ENCODE measurements at places on chromosomes 12 and 14. TPM values are rescaled to one million over a fixed set of nuclear protein-coding genes. Genes with fewer than 3 reads are reported as not detected.
A peak's percentile ranks its signal among the peaks of the same experiment; 100 is the strongest.

KERA gene
- total RNA-seq: not detected

PLEKHG7 gene
- total RNA-seq: not detected

COX6A1 gene
- total RNA-seq: 573 TPM

GRCh38 chr14:21654215-21654614 lies 580 bp downstream of the OR4E2 start:
- DNase-seq: no peak
- H3K36me3 ChIP-seq: no peaks in the 10 kb centered on the region
- H3K4me1 ChIP-seq: peaks cover 11% of the 10 kb centered on the region
- no peak overlapping the region for H3K27ac ChIP-seq
- H3K27me3 ChIP-seq: no peaks in the 10 kb centered on the region

GRCh38 chr14:92880351-92880750 lies 42.6 kb upstream of the CHGA start:
- peaks cover 4% of the 10 kb centered on the region for H3K27me3 ChIP-seq
- no peak overlapping the region for H3K27ac ChIP-seq
- no peaks in the 10 kb centered on the region for H3K36me3 ChIP-seq
- H3K4me1 ChIP-seq: peaks cover 22% of the 10 kb centered on the region
- H3K4me3 ChIP-seq: no peak overlapping the region
- DNase-seq: no peak

GRCh38 chr14:93114068-93114710 lies 1.5 kb downstream of the ITPK1 start:
- peaks cover 51% of the 10 kb centered on the region for H3K4me1 ChIP-seq
- H3K27me3 ChIP-seq: no peaks in the 10 kb centered on the region
- peak overlapping the region; percentile 86 for H3K4me3 ChIP-seq
- DNase-seq: no peak
- H3K36me3 ChIP-seq: no peaks in the 10 kb centered on the region
- peak overlapping the region; percentile 96 for H3K27ac ChIP-seq

DNA sequence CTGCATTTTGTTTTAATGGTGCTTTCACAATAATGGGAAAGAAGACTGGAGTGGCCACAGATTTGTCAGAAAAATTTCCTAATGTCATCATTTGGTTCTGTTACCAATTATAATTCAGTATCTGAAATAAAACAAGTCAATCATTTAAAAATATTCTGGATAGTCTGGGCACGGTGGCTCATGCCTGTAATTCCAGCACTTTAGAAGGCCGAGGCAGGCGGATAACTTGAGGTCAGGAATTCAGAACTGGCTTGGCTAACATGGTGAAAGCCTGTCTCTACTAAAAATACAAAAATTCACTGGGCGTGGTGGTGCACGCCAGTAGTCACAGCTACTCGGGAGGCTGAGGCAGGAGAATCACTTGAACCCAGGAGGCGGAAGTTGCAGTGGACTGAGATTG lies 4.0 kb upstream of the LIMA1 start:
- H3K36me3 ChIP-seq: peaks cover 3% of the 10 kb centered on the region
- DNase-seq: no peak
- H3K4me3 ChIP-seq: no peak overlapping the region
- H3K27ac ChIP-seq: no peak overlapping the region
- H3K4me1 ChIP-seq: peaks cover 7% of the 10 kb centered on the region

FGD4 gene
- total RNA-seq: 35.7 TPM

AHSA1 gene
- total RNA-seq: 137 TPM

DNA sequence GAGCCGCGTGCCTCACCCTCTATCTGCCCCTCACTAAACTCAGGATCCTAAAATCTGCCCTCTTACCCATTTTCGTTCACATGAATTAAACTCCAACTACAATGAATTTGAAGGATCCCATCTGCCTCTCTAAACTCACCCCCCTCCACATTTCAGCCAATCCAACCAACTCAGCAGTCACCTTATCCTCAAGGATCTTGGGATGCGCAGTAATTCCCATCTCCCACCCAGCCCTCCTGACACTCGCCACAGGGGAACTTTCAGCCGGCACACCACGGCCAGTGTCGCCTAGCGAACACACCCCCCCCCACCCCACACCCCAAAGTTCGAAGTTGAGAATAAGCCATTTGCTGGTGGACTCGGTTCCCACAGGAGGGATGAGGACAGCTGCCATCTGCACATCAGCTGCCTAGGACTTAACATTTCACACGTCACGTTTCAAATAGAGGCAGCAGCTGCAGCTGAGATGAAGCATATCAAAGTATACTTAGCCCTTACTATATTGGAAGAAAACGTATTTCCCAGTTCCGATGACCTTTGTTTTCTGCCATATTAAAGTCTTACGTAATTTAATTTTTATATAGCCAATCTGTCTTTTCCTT lies 8.7 kb upstream of the SELPLG start:
- no peak for DNase-seq
- H3K4me1 ChIP-seq: peaks cover 35% of the 10 kb centered on the region
- no peaks in the 10 kb centered on the region for H3K27me3 ChIP-seq
- peak overlapping the region; percentile 36 for H3K27ac ChIP-seq
- H3K36me3 ChIP-seq: peaks cover 21% of the 10 kb centered on the region
- H3K4me3 ChIP-seq: no peak overlapping the region

- no peaks in the 10 kb centered on the region for H3K36me3 ChIP-seq
- no peak overlapping the region for H3K27ac ChIP-seq
- H3K4me3 ChIP-seq: no peak overlapping the region
- H3K4me1 ChIP-seq: no peaks in the 10 kb centered on the region
Measured at GRCh38 chr12:121992059-121992879, 29.4 kb upstream of the BCL7A start.

GRCh38 chr14:97106609-97107008 lies 309.4 kb downstream of the VRK1 start:
- no peak for DNase-seq
- H3K27me3 ChIP-seq: no peaks in the 10 kb centered on the region
- H3K4me3 ChIP-seq: no peak overlapping the region
- H3K36me3 ChIP-seq: no peaks in the 10 kb centered on the region
- no peak overlapping the region for H3K27ac ChIP-seq

- no peaks in the 10 kb centered on the region for H3K27me3 ChIP-seq
- peak; percentile 64 for DNase-seq
- no peak overlapping the region for H3K4me3 ChIP-seq
- peaks cover 45% of the 10 kb centered on the region for H3K36me3 ChIP-seq
Measured at GRCh38 chr12:121009741-121010140, 6.5 kb downstream of the C12orf43 start.

CD163 gene
- total RNA-seq: 0.77 TPM

MYL2 gene
- not detected for total RNA-seq

GRCh38 chr12:57470286-57470969 lies 9.2 kb downstream of the ARHGAP9 start:
- peaks cover 45% of the 10 kb centered on the region for H3K27me3 ChIP-seq
- H3K27ac ChIP-seq: no peak overlapping the region
- no peak for DNase-seq
- peaks cover 7% of the 10 kb centered on the region for H3K4me1 ChIP-seq
- no peak overlapping the region for H3K4me3 ChIP-seq
- 0 out of 2 replicates have a peak, but pooled peaks cover 3% of the 10 kb centered on the region for H3K36me3 ChIP-seq

TMPRSS12 gene
- not detected for total RNA-seq

- no peaks in the 10 kb centered on the region for H3K36me3 ChIP-seq
- H3K4me1 ChIP-seq: peaks cover 13% of the 10 kb centered on the region
- H3K27ac ChIP-seq: no peak overlapping the region
Measured at GRCh38 chr12:99444859-99445316, 202.7 kb upstream of the GARIN6 start.

PCED1B gene
- total RNA-seq: 6.6 TPM

GRCh38 chr12:106150555-106150954 lies 11.8 kb upstream of the NUAK1 start:
- H3K27me3 ChIP-seq: no peaks in the 10 kb centered on the region
- peaks cover 13% of the 10 kb centered on the region for H3K4me1 ChIP-seq
- no peaks in the 10 kb centered on the region for H3K36me3 ChIP-seq
- DNase-seq: no peak

DNA sequence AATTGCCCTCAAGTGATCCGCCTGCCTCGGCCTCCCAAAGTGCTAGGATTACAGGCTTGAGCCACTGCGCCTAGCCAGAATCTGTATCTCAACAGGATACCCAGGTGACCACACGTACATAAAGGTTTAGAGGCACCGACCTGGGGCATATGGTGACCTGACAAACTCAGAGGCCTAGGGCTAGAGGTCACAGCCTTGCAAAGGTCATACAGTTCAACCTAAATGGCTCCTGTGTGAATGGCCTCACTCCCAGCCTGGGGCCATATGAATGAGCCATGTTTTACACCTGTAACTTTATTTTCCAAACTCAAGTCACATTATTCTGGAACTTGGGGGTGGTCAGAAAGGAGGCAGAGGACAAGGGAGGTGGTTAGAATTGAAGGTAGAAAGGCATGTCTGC lies 10.0 kb downstream of the STXBP6 start:
- DNase-seq: no peak
- peaks cover 22% of the 10 kb centered on the region for H3K4me1 ChIP-seq
- no peaks in the 10 kb centered on the region for H3K36me3 ChIP-seq
- H3K27ac ChIP-seq: no peak overlapping the region
- H3K4me3 ChIP-seq: no peak overlapping the region

GRCh38 chr14:65115615-65116014 lies 13.3 kb upstream of the MAX start:
- H3K27ac ChIP-seq: no peak overlapping the region
- no peak for DNase-seq
- peaks cover 2% of the 10 kb centered on the region for H3K4me1 ChIP-seq

DAO gene
- 0.17 TPM for total RNA-seq

AJUBA gene
- 35.8 TPM for total RNA-seq

C3AR1 gene
- not detected for total RNA-seq

DNA sequence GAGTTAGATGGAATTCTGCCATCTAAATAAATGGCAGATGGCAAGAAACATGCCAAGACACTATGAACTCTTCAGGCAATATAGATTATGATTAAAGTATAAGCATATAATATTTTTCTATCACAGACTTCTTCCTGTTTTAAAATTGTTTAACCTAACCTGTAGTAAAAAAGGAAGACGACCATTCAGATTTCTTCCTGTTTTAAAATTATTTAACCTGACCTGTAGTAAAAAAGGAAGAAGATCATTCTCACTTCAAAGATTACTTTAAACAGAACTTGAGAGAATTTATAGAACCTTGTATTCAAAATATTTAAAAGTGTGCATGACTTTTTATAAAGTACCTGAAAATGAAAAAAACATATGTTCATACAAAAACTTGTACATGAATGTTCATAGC lies 63.5 kb downstream of the RPS6KA5 start:
- H3K4me3 ChIP-seq: no peak overlapping the region
- no peak overlapping the region for H3K27ac ChIP-seq
- DNase-seq: no peak
- H3K36me3 ChIP-seq: no peaks in the 10 kb centered on the region
- H3K27me3 ChIP-seq: no peaks in the 10 kb centered on the region

GRCh38 chr14:53840444-53840843 lies 116.2 kb downstream of the BMP4 start:
- no peak overlapping the region for H3K27ac ChIP-seq
- peaks cover 12% of the 10 kb centered on the region for H3K36me3 ChIP-seq
- DNase-seq: no peak
- no peaks in the 10 kb centered on the region for H3K27me3 ChIP-seq
- no peaks in the 10 kb centered on the region for H3K4me1 ChIP-seq

DNA sequence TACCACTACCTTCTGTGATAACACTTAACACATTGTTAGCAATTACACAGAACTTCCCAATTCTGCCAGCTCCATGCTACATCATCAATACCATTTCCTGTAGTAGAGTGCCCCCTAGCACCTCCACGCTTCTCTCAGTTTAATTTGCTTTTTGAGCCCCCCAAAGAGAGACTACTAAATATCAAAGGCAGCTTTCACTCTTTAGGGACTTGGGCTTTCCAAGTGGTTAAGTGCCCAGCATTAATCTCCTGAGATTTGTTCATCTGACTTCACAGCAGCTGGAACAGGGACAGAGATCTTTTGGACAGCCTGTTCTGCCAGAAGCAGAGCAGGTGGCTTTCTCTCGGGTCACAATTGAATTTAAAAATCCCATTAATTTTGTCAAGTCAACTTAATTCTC lies 954.9 kb downstream of the DIO2 start:
- peaks cover 19% of the 10 kb centered on the region for H3K36me3 ChIP-seq
- H3K27me3 ChIP-seq: peaks cover 6% of the 10 kb centered on the region
- H3K27ac ChIP-seq: no peak overlapping the region

ACYP1 gene
- 23.0 TPM for total RNA-seq

HOXC13 gene
- total RNA-seq: not detected

BATF gene
- total RNA-seq: not detected

DNA sequence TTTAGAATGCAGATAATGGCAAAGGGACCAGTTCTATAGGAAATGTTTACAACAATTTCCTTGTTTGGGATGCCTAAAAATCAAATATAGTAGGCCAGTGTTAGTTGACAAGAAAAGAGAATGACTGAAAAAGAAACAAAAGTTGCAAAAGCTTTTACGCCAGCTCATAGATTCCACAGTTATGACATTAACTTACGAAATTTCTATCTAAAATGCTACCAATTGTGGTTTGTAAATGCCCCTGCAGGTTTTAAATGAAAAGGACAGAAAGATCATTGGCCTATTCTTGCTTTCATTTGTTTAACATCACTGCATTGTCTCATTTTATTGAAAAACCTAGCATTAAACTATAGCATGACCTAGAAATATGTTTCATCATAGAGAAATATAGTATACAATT lies 345.8 kb downstream of the CCDC91 start:
- H3K4me1 ChIP-seq: peaks cover 8% of the 10 kb centered on the region
- H3K27me3 ChIP-seq: no peaks in the 10 kb centered on the region
- H3K27ac ChIP-seq: no peak overlapping the region
- DNase-seq: no peak

DNA sequence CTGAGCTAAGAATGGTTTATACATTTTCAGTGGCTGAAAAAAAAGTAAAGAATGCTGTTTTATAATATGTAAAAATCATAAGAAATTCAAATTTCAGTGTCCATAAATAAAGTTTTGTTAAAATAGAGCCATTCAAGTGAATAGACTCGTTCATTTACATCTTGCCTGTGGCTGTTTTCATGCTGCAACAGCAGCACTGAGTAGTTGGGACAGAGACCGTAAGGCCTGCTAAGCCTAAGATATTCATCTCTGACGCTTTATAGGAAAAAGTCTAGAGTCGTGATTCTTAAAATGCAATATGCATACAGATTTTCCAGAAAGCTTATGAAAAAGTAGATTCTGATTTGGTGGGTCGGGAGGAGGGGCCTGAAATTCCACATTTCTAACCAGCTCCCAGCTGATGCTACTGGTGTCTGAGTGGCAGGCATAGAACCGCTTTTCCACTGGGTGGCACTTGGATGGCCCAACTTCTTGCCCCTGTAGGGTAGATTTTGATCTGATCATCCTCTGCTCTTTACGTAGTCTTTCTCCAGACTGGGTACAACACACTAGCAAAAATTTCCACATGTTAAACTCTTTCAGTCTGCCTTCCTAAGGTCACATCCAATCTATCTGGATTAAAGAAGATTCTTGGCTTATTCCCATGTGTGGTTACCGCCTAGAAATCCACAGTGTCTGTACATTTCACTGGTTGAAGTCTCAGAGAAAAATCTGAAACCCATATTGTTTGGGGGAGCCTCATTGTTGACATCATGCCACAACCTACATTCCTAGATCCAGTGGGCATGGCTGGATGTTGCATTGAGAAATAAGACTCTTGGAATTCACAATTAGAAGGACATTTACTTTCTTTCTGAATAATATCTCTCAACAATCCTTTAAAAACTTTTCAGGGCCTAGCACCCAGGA lies 151.2 kb downstream of the C12orf75 start:
- peaks cover 38% of the 10 kb centered on the region for H3K4me1 ChIP-seq
- H3K4me3 ChIP-seq: no peak overlapping the region
- H3K27ac ChIP-seq: no peak overlapping the region

CTSG gene
- not detected for total RNA-seq

Measured in WTC11 (cell line).